ENCODE measurements at places on chromosomes 11 and 22.
A peak's percentile ranks its signal among the peaks of the same experiment; 100 is the strongest.

- H3K4me3 ChIP-seq: no peak overlapping the region
- peaks cover 95% of the 10 kb centered on the region for H3K27me3 ChIP-seq
- no peak overlapping the region for H3K27ac ChIP-seq
- DNase-seq: no peak
- H3K36me3 ChIP-seq: no peaks in the 10 kb centered on the region
Observed at GRCh38 chr11:134015556-134015955, 53.3 kb upstream of the JAM3 start.

GRCh38 chr22:49936018-49936972 lies 17.9 kb downstream of the CRELD2 start:
- H3K36me3 ChIP-seq: no peaks in the 10 kb centered on the region
- peak overlapping the region; percentile 53 for H3K4me3 ChIP-seq
- no peak for DNase-seq
- peaks cover 17% of the 10 kb centered on the region for H3K4me1 ChIP-seq
- no peaks in the 10 kb centered on the region for H3K27me3 ChIP-seq

DNA sequence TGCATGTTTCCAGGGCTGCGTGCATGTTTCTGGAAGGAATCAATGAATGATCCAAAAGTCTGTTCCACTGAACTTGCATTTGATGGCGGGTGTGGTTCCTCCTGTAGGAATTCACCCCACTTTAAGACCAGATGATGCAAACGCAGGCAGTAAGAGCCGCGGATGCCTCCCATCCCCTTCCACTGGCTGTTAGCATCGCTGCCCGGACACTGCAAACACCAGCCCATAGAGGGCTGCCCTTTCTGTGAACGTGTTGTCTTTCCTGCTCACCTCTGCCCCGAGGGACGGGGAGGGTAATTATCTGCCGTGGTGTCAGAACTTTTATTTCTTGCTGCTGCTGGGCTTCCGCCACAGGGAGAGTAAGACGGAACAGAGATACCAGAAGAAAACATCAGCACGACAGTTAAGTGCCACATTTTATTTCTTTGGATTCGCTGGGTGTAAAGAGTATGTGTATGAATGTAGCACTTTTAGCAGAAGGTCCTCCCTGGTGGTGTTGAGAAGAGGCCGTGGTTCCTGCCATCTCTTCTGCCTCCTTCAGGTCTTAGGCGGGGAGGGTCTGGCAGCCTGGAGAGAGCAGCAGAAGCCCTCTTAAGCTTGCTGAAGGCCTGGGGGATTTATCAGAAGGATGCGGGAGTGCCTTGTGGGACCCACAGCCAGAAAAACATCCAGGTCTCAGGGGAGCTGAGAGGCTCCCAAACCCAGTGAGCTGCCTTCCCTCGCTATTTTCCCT lies 53.2 kb upstream of the NECTIN1 start:
- H3K4me3 ChIP-seq: no peak overlapping the region
- DNase-seq: no peak
- no peak overlapping the region for H3K27ac ChIP-seq
- peaks cover 21% of the 10 kb centered on the region for H3K4me1 ChIP-seq
- peaks cover 6% of the 10 kb centered on the region for H3K27me3 ChIP-seq

DNA sequence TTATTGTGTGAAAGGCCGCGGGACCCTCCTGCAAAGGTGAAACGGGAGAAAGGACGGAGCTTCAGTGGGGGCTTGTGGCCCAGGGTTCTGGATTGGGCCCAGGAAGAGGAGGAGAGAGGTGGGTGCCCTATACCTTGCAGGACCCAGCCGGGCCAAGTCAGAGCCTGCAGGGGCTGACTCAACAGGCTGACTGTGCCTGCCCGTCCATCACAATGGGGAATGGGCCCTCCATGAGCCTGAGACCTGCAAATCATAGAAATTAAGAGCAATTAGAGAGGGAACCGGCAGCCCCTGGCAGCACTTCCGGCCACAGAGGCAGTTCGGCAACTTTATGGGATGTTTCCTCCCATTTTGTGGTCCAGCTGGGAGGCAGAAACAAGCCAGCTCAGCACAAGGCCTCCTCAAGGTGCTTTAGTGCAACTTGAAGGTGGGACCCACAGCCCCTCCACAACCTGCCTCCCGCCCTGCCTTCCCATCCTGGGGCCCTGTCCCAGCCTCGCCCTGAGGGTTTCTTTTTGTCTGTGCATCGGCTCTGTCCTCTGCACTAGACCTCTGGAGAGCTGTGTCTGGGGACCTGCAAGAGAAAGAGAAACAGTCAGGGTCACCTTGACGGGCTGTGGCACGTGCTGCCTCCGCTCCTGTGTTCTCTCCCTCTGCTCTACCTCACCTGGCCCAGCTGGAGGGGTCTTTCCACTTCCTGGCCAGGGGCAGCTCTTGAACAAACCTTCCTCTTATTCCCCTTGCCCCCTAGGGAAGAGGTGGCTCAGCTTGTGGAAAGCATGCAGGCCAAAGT lies 19.1 kb upstream of the NECTIN1 start:
- peaks cover 10% of the 10 kb centered on the region for H3K27me3 ChIP-seq
- no peak overlapping the region for H3K27ac ChIP-seq
- H3K4me1 ChIP-seq: peaks cover 14% of the 10 kb centered on the region
- no peaks in the 10 kb centered on the region for H3K36me3 ChIP-seq

DNA sequence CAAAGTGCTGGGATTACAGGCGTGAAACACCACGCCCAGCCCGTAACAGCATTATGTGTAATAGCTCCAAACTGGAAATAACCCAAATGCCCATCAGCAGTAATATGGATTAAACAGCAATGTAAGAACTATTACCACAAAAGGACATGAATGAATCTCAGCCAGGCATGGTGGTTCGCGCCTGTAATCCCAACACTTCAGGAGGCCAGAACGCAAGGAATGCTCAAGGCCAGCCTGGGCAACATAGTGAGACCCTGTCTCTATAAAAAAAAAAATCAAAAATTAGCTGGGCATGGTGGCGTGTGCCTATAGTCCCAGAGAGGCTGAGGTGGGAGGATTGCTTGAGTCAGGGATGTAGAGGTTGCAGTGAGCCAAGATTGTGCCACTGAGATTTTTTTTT lies 3.1 kb upstream of the DPF2 start:
- DNase-seq: no peak
- H3K36me3 ChIP-seq: no peaks in the 10 kb centered on the region
- H3K27ac ChIP-seq: no peak overlapping the region
- H3K27me3 ChIP-seq: no peaks in the 10 kb centered on the region
- no peak overlapping the region for H3K4me3 ChIP-seq
- peaks cover 22% of the 10 kb centered on the region for H3K4me1 ChIP-seq

GRCh38 chr11:24697522-24698111 lies 200.8 kb downstream of the LUZP2 start:
- H3K4me1 ChIP-seq: no peaks in the 10 kb centered on the region
- no peak overlapping the region for H3K27ac ChIP-seq
- DNase-seq: no peak
- no peaks in the 10 kb centered on the region for H3K27me3 ChIP-seq
- no peak overlapping the region for H3K4me3 ChIP-seq

Data from mesothelial cell of epicardium (in vitro differentiated cells).